Activated T-cell treated with anti-CD3 and anti-CD28 coated beads, Interleukin-2, amount 50 U/mL, for 1 hour (primary cell): ENCODE measurements at places on chromosomes 6 and 20.

- no peak for DNase-seq
These were observed 36.5 kb upstream of the STK35 start for GRCh38 chr20:2065099-2065498.

- DNase-seq = no peak
These were observed 442.1 kb upstream of the ADGRB3 start for GRCh38 chr6:68192988-68193387.

DNA sequence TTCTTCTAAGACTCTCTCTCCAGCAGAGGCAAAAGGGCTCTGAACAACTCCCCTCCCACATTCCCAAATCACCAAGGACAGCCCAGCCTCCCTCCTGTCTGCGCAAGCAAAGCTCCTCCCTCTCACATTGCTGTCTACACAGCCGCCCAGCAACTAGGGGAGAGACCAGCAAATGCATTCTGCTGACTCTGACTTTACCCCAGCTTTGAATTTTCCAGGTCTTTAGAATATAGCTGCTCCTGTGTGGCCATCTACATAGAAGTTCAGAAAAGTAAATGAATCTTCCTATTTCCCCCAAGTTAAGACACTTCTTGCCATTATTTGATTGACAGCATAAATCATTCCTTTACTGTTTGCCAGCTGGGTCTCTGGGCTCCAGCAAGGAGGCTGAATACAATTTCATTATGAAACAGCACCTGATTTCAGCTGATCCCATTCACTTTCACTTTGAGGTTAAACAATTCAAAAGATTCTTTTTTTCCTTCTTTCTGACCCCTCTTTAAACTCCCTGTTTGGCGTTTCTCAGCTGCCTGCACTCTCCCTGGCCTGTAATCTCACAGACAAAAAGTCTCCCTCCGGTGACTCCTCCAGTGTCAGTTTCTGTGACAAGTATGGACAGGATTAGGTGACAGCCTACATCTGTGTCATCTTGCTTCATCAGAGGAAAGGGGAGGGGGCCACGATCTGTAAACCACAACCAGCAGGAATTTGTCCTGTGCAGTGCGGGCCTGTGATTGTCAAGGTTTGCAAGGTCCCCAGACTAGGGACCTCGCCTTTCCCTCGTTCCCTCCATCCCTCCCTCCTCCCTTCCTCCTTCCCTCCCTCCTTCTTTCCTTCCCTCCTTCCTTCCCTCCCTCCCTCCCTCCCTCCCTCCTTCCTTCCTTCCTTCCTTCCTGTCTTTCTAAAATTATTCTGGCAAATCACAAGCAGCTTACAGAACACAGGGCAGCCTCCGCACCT, 205.6 kb upstream of the RIN2 start:
- no peak for DNase-seq

DNA sequence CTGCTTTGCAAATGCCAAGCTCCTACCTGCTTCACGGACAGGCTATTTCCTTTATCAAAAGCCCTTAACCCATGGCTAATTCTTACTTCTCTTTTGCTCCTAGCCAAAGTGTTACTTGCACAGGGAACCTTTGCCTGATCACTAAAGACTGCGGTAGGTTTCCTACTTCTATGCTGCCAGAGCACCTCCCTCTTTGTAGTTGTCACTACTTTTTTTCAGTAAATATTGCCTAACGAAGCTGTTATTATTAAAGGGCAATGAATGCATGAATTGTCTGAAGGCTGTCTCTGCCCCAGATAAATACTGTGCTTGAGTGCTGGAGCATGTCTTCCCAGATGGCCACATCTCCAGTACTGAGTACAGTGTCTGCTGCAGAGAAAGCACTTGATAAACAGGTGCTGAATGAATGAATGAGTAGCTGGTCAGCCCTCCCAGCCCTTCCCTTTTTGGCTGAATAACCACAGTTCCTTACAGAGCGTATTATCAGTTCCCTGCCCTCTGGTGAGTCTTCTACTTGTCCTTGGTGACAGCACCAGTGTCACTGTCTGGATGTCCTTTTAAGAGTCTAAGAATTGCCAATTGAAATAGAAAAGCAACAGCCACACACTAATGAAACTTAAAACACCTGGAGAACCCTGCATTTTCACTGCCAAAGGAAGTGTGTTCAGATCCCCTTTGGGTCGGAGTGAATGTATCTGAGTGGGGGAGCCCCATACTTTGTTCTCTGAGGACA, 73.6 kb upstream of the TRAF3IP2 start:
- no peak for DNase-seq

DNA sequence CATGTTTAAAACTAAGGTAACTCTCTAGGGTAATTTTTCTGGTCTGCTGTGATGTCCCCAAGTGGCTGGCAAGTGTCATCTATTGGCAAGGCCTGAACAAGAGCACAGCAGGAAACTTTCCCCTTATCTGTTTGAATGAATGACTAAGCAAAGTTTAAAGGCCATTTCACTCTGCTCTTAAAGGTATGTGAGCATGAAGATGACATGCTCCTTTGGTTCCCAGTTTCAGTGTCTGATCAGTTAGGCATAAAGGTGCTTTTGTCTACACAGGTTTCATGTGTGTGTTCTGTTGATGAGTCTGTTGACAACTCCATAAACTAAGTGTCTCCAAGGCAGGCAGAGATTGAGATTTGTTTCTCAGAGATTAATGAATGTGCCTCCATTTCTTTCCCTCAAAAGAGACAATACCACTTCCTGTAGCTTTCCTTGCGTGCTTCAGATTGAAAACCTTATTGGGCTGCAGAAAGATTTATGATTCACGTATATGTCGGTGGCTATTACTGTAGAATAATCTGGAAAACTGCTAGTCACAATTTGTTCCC, 83.9 kb downstream of the MAP3K7 start:
- DNase-seq = no peak
